ENCODE measurements at places on chromosomes 1 and 21.

DNA sequence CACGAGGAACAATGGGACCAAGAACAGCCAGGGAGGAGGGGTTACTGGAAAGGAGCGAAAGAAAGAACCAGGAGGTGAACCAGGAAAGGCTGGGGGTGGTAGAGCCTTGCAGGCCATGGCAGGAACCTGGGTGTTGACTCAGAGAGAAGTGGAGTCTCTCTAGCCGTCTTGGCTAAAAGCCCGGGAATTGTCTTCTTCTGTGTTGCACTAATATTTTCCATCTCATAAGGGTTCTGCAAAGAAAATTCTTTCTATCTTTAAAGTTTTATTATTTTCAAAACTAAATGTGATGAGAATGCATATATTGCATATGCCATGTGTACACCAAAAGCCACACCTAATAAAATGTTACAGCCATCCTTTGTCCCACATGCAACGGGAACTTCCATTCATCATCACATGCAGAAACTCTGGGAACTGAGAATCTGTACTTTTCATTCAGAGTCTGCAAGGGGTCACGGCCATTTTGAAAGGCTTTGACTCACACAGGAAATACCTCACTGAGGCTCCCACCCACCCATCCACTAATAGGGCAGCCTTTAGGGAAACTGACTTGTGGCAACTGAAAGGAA, 38.0 kb downstream of the ERG start:
- DNase-seq, result peak; percentile 29

GRCh38 chr1:159430985-159431384, 1.0 kb upstream of the OR10J4 start:
- DNase-seq, result no peak

DNA sequence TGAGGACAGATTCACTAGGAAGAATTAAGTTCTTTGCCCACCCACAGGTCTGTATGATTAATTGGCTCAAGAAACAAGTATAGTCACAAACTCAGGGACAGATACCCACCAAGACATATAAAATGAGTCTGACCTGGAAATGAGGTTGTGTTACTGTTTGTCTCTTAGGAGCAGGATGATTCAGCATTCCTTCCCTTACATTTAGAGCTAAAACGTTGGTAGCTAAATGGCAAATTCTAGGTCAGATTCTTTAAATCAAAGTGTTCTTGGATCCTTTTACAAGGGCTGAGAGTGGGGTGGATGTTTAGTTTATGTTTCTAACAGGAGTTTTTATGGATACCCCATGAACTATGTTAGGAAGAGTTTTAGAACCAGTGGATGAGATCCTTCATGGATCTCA, 4.7 kb downstream of the RIMKLA start:
- DNase-seq, result peak; percentile 16

DNA sequence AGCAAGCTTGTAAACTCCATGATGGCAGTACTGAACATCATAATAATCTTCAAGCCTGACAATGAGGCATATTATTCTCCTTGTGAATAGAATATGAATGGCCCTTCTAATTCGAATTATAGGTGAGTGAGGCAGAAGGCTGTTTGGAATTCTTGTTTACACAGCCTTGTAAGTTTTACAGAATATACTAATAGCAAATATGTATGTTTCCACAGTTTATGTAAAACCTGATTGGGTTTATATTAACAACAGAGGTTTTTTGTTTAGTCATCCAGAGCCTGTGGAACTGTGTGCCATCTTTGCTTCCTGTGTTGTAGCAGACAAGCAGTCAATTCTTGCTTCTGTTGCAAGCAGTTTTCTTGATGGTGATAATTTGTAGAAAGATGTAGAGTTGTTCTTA, 8.0 kb downstream of the OSBPL9 start:
- DNase-seq, result peak; percentile 22

- no peak for DNase-seq
These were observed 110.1 kb upstream of the VAV3 start for GRCh38 chr1:108075055-108075454.

GRCh38 chr1:18557621-18558465, 72.8 kb upstream of the PAX7 start:
- no peak for DNase-seq

DNA sequence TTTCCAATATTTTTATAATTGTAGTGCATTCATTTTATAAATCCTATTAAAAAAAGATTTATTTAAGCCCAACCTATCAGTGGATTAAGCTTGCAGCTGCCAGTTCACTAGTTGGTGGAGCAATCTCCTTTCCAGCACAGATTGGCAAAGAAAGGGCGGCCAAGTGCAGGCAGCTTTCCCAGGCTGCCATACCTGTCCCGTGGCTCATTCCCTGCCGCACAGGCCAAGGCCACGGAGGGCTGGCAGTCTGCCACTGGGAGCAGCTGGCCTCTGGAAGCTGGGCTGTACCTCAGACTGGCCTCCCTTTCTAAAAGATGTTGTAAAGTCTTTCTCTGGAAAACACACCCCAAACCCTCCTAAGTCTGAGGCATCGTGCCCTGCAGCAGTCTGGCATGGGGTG, 74.2 kb downstream of the SIM2 start:
- peak; percentile 41 for DNase-seq

DNA sequence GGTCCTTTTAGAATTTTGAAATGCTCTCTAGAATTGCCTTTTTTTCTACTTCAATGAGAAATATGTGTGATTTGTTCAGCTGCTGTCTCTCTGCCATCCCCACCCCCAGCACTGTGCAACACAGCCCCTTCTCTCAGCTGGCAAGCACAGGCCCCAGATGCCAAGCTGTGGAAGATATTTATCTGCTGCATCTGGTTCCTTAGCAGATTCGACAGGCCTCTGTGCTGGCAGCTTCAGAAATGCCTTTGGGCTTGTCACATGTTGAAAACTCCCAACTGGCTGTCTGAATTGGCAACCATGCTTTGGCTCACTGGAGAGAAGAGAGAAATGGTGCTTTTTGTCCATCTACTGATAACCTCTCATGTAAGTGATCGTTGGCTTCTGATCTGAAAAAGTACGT, 206.7 kb upstream of the C1orf87 start:
- DNase-seq, result no peak

- DNase-seq, result no peak
These were observed 86.8 kb downstream of the CAMK2N1 start for GRCh38 chr1:20399196-20399595.

DNA sequence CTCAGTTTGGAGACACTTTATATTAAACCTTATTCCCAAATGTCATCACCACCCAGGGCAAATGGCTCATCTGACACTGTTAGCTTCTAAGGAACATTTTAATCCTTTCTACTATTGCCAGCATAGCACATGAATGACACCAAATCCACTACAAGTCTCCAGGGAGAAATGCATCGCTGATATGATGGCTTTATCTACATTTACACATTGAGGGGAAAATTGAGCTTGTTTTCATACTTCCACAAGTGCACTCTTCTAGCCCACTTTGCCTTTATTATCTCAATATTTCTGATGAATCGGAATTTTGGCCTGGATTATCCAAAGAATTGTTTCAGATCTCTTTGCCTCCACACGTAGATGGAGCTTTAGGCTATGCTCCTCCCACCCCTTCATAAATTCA, 75.4 kb downstream of the RUNX1 start:
- DNase-seq, result no peak

DNA sequence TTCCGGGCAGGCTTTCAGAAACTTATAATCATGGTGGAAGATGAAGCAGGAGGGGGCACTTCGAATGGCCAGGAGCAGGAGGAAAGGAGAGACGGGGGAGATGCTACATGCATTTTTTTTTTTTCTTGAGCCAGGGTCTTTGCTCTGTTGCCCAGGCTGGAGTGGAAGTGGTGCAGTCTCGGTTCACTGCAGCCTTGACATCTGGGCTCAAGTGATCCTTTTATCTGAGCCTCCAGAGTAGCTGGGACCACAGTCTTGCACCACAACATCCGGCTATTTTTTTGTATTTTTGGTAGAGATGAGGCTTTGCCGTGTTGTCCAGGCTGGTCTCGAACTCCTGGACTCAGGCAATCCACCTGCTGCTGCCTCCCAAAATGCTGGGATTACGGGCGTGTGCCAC, 61.6 kb downstream of the SELENOF start:
- DNase-seq, result no peak

DNA sequence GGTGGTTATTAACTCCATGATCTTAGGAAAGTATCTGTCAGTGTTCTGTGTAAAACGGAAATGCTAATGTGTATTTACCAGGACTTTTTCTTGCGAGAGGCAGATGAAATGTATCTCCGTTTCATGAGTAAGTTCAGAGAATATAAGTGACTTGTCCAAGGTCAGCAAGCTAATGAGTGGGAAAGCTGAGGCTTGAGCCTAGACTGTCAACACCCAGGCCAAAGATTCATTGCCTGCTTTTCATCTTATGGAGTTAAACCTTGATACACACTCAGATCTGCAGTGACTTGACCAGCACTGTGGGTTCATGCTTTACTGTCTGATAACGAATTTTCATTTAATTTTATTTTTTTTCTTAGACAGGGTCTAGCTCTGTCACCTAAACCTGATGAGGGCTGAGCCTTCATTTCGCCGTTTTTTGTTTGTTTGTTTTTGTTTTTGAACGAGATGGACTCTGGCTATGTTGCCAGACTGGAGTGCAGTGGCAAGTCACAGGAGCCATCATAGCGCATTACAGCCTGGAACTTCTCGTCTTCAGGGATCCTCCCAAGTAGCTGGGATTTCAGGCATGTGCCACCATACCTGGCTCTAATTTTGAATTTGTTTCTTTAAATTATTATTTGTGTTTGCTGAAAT, 918 bp upstream of the JTB start:
- DNase-seq, result no peak

DNA sequence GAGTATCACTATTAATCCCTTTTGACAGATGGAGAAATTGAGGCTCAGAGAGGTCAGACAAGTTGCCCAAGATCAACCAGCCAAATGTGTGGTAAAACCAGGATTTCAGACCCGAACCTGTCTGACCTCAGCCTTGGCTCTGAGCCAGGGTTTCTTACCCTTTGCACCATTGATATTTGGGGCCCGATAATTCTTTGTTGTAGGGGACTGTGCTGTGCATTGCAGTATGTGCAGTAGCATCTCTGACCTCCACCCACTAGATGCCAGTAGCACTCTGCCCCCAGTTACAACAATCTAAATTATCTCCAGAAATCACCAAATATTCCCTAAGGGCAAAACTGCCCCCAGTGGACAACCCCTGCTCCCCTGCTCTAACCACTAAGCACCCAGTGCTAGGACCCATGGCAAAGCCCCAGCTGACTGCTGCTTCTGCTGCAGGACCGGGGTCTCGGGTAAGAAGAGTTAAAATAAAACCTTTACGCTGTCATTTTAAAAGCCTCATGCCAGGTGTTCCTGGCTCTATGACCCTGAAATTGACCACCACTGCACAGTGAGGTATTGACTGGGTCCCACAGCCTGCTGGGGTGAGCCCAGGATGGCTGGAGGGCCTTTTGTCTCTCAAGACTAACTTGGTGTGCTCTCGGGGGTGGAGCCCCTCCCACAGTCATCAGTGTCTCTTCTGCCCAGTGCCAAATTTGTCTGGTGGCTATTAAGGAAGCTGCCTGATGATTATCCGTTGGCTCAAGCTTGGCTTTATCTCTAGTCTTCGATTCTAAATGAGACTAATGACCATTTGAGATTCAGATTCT, 5.6 kb upstream of the MAN1C1 start:
- peak; percentile 47 for DNase-seq

GRCh38 chr1:52296345-52296744, 69.7 kb downstream of the CC2D1B start:
- DNase-seq, result peak; percentile 76

DNA sequence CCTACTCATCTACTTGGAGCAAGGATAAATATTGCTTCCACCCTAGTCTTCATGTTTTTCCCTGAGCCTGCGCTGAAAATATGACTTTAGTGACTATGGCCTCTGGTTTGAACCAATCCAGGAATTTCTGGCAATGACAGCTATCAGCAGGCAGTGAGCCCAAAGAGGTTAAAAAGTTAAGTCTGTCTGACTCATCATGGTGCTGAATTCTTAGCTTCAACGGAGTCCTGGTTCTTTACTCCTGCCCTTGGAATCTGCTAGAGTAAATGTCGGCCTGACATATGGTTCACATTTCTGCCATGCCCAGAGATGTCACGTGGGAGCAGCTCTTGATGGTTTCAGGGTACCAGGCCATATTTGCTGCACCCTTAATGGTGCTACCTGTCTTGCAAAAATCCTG, 351.6 kb upstream of the PLXNA2 start:
- peak; percentile 45 for DNase-seq

DNA sequence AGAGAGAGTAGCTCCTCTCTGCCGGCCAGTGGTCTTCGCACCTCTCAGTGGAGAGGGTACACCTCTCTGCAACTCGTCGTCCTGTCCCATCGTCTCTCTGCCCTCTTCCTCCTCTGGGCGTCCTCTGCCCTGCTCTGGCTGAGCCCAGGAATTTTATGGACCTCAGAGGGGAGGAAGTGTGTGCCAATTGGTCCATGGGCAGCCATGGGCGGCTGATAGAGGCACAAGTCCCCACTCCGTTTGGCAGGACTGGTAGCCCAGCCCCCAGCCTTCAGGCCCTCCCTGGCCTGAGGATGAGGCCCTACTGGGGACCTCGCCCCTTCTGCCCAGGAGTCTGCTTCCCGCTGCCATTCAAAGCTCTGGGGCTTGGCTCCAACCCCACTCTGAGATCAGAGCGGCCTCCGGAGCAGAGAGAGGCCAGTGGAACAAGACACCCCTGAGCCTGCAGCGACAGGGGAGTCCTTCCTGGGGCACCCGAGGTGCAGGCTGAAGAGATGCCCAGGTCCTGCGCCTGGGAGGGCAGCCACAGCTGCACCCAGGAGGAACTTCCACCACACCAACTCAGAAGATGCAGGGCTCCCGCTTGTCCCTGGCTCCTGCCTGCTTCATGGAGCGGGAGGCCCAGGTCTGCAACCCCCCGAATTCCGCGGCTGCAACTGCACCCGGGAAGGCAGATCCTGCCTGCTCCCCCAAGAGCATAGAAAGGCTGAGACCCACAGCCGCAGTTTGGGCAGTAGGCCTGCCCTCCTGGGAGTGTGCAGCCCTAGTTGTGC, 659.9 kb downstream of the KCNT2 start:
- DNase-seq, result no peak

- no peak for DNase-seq
These were observed 63.5 kb upstream of the NRIP1 start for GRCh38 chr21:15128267-15128666.

DNA sequence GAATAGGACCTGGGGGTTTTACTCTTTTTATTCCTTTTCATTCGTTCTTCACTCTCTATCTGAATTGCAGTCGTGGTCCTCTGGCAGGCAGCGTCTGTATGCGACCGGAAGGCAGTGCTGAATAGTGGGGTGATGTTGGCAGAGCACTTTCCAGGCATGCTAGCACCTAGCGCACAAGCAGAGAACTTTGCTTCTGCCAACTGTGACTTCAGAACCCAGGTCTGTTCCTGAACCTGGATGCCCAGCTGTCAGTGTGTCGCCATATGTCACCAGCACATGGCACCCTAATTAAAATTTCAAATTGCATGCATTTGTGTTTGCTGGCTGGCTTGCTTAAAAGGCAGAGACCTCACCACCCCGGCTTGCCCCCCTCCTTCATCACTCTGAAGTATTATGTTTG, 116.2 kb downstream of the NFIA start:
- DNase-seq, result no peak

DNA sequence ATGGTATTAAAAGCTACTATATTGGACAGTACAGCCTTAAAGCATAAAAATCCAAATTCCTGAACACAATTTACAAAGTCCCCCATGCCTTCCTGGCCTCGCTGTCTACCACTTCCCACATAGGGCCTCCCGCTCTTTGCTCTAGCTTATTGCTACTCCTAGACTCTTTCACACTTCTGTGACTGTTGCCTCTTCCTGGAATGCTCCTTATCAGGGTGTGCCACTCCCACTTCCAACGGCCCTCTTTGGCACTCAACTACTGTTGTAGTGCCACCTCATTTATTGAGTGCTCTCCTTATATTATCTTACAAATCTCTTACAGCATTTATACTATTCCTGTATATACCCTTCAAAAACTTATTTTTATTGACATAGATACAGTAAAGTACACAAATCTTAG, 4.8 kb downstream of the SARS1 start:
- DNase-seq, result no peak

GRCh38 chr1:114707604-114708003, 9.0 kb downstream of the NRAS start:
- no peak for DNase-seq
